ENCODE measurements at places on chromosomes 6 and 20.

DNA sequence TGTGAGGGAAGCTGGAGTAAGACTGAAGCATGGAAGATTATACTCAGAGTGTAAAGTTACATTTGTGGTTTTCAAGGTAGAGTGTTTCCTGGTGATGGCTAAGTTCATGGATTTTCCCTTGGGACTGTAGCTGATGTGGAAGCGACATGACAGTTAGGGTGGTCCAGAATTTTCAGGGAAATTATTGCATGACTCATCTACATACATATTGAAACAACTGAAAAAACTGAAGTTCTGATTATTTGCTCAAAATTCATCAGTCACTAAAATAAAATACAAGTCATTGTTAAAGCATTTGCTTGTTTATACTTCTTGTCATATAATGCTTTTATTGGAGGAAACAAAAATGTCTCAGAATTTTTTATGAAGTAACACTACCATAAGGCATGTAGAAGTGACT is 700.0 kb downstream of the RFPL4B start:
- DNase-seq, result no peak

DNA sequence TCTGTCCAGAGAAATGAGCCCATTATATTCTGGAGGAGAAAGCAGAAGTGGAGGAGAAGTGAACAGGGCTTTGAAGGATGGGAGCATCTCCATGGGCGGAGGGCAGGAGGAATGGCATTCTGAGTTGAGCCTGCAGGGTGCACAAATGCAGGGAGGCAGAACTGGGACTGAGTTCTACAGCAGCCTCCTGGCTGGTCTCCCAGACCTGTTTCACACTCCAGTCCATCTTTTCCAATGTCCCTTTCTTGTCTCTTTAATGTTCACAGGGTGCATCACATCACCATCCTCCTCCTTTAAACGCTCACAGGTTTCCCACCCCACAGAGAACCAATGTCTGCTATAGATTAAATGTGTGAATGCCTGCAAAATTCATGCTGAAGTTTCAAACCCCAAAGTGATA is 302.9 kb downstream of the PTPRT start:
- no peak for DNase-seq

DNA sequence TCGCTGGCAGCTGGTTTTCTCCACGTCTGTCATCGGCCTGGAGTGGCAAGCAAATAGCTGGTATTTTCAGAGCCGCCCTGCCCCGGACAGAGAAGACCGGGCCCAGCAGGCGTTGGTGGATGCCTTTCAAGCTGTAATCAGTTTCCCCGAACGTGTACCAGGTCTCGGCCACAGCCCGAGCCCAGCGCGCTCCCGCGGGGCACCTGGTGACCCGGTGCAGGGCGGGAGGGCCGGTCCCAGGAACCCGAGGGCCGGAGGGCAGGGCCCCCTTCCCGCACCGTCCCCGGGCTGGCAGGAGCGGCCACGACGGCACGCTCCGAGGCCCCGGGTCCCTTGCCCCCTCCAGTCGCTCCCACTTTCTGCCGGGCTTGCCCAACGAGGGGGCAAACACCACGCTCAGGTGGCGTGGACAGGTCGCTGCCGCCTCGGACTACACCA is 348 bp upstream of the PYGB start:
- DNase-seq, result no peak

- DNase-seq, result no peak
Measured at GRCh38 chr20:37741055-37741454, 47.2 kb downstream of the CTNNBL1 start.

GRCh38 chr6:168938546-168938945 is 315.1 kb downstream of the THBS2 start:
- DNase-seq, result no peak

GRCh38 chr6:141510803-141511202 is 621.9 kb upstream of the GJE1 start:
- DNase-seq, result no peak

Data from activated T-cell treated with anti-CD3 and anti-CD28 coated beads, Interleukin-2, amount 50 U/mL, for 48 hours (primary cell).